ENCODE measurements at places on chromosomes 11 and 22.

DNA sequence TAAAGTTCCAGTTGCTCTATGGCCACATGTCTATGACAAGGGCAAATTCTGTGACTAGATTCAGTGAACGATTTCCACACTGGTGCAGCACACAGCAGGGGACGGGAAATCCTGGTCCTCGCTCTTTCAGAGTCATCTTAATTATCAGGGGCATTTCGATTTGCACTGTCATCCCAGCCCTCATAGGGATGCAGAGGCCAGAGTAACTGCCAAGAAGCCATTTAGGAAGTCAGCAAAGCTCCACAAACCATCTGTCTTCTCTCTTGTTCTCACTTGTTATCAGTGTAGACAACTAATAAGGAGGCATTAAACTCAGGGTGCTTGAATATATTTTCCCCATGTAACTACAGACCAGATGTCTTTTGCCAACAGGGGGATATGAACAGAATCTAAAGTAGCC lies 151.7 kb downstream of the STK33 start:
- peak; percentile 34 for DNase-seq

DNA sequence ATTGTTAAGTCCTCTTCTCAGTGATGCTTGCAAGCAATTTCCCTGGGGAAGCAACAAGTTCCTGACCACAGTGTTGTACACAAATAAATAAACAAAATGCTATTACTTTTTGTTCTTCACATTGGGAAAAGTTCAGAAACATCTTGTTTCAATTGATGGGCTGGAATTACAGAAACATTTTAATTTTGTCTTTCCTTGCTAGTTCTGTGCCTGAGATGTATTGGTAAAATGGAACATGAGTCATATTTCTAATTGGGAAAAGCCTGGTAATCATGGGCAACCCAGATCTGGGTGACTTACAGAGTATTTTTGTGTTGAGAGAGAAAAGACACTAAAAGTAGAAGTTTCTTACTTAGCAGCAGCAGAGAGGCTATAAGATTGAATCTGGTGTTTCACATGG lies 576 bp upstream of the BLID start:
- DNase-seq, result no peak

DNA sequence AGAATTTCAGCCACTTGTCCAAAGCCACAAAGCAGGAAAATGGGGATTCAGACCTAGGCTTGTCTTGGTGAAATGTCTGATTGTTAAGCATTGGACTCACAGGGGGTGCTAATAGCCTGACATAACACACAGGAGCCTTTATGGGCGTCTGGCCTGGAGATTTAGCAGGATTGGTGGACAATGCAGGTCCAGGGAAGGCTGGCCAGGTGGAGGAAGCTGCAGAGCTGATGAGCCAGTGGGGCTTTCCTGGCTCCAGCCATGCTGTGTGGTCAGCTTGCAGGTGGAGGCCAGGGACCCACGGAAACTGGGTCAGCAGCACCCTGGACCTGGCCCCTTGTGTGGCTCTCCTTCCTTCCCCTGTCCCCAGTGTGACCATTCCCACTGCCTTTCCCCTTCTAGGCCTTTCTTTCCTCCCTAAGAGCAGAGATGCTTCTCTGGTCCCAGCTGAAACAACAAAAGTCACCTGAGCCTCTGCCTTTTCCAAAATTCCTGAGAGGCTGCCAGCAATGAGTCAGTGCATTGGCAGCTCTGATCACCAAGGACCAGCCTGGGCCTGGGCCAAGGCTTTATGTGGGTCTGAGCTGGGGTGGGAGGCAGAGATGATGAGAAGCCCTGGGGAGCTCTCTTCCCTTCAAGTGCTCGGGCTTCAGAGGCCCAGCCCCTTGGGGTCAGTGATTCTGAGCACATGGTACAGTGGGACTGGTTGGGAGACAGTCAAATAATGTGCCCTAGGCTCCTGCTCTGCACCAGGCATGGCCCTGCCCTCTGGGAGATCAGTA lies 85.2 kb downstream of the CCDC81 start:
- DNase-seq, result no peak

DNA sequence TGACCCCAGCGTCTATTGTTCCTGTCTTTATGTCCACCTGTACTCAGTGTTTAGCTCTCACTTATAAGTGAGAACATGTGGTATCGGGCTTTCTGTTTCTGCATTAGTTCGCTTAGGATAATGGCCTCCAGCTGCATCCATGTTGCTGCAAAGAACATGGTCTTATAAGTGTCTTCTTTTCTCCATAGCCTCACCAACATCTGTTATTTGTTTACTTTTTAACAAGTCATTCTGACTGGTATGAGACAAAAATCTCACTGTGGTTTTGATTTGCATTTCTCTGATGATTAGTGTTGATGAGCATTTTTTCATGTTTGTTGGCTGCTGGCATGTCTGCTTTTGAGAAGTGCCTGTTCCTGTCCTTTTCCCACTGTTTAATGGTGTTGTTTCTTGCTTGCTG lies 21.7 kb upstream of the SLN start:
- no peak for DNase-seq

GRCh38 chr22:19707347-19708290 lies 6.7 kb upstream of the SEPTIN5 start:
- no peak for DNase-seq

DNA sequence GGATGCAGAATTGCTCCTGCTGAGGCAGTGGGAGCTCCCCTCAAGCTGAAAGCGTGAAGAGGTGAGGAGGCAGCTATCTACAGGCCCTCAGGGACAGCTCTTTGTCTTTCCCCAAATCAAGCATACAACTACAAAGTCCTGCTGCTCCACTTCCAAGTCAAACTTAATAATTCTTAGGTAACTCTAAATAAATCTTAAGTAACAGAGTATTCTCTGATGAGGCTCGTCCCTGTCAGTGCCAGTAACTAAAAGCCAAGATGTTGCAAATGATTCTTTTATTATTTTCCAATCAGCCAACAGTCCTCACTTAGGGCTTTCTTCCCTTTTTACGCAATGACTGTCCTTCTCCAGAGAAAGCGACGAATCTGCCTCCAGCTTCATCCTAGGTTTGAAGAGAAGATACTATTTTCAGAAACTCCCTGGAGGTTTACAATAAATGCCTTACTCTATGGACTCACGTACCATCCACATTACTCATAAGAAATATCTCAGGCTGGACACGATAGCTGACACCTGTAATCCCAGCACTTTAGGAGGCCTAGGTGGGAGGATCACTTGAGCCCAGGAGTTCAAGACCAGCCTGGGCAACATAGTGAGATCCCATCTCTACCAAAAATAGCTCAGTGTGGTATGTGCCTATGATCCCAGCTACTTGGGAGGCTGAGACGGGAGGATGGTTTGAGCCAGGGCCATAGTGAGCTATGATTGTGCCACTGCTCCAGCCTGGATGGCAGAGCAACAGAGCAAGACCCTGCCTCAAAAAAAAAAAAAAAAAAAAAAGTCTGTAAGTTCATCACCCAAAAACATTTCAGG lies 3.1 kb upstream of the C22orf39 start:
- DNase-seq, result no peak
